ENCODE measurements at places on chromosomes 4 and X. TPM values are rescaled to one million over a fixed set of nuclear protein-coding genes. Genes with fewer than 3 reads are reported as not detected.

FRMPD4 gene
- total RNA-seq: 0.18 TPM

IL3RA gene
- total RNA-seq: not detected

FAM47C gene
- total RNA-seq: not detected

GRCh38 chrX:40646489-40647306 lies 663 bp downstream of the CXorf38 start:
- no peak for DNase-seq

- DNase-seq: no peak
Observed at GRCh38 chr4:28799696-28800095, 1920.5 kb upstream of the PCDH7 start.

DNA sequence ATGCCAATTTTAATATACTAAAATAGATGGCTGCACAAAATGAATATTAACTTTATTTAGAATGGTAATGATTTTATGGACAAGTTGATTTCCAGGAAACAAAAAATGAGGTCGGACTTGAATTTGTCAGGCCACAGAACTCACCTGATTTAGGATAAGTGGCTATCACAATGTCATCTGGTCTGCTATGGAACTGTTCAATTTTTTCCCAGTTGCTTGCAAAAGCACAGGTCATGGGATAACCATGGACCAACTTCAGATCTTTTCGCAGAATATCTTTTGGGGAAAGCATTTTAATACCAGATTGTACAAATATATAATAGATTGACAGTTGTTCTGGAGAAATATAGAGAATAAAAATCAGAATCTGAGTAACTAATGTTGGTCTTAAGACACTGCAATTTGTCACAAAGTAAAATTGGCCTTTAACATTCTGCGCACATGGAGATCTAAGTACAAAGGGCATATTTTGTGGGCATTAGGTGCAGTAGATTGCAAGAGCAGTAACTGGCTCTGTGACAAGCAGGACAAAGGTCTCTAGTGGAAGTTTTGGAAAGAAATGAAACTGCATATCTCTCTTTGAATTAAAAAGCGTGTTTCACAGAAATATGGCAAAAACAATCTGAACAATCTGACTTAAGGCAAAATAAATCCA lies 5.4 kb downstream of the SULT1B1 start:
- no peak for DNase-seq

DNA sequence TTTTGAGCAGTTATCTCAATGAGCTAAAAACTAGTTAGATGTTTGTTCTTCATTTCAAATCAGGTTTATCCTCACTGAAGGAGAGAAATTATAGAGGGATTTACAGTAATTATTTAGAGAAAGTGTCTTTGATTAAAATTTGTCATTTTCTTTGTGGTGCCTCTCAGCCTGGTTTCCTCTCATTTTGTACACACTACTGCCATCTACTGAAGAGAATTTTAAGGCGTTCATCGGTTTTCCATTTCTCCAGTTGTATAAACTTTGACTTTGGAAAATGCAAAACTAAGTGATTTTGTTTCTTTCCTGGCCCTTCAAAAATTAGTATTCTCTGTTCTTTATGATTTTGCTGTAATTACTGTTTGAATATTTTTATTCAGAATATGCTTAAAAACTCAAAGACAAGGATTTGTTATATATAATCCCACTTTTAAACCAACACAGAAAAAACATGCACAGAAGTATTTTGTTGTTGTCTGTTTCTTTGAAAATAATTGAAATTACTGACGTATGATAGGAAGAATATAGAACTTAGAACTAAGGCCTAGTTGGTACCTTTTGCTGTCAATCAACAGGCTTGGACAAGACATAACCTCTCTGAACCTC lies 34.4 kb upstream of the ANXA3 start:
- DNase-seq: no peak

CXorf49B gene
- total RNA-seq: not detected

- DNase-seq: peak; percentile 58
Observed at GRCh38 chr4:87973283-87974169, 2.0 kb upstream of the SPP1 start.

DNA sequence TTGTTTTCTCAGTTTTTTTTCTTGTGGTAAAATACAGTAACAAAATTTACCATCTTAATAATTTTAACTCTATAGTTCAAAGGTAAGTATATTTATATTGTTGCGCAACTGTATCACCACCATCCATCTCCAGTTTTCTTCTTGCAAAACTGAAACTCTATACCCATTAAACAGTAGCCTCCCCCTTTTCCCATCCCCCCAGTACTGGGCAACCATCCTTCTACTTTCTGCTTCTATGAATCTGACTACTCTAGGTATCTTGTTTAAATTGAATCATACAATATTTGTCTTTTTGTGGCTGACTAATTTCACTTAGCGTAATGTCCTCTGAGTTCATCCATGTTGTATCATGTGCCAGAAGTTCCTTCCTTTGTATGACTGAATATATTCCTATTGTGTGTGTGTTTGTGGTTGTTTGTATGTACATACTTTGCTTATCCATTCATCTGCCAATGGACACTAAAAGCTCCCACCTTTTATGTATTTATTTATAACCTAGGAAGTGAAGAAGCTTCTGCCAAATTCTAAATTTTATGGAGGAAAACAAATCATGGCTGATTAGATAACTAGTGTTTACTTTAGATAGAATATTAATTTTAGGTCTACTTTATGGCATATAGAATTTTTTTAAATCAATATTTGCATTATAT lies 10.0 kb downstream of the ABHD18 start:
- DNase-seq: no peak

DNA sequence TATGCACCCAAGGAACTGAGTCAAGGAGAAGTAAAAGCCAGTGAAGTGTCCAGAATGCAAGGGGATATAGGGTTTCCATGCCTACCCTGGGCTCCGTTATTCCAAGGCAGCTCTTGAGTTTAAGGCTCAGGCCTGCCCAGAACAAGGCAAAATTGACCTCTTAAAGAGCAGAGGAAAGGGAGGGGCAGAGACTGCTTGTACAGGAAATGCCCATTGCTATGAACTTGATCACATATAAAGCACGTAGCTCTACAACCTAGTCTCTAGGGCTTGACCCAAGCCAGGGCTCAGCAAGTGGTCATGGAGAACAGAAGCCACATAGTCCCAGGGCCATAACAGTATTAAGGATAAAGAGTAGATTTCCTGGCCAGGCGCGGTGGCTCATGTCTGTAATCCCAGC lies 58.2 kb upstream of the MSN start:
- DNase-seq: no peak

KLHL5 gene
- 16.8 TPM for total RNA-seq

PHKA1 gene
- total RNA-seq: 6.6 TPM

GRCh38 chr4:87589531-87589930 lies 18.8 kb upstream of the DSPP start:
- DNase-seq: no peak

DNA sequence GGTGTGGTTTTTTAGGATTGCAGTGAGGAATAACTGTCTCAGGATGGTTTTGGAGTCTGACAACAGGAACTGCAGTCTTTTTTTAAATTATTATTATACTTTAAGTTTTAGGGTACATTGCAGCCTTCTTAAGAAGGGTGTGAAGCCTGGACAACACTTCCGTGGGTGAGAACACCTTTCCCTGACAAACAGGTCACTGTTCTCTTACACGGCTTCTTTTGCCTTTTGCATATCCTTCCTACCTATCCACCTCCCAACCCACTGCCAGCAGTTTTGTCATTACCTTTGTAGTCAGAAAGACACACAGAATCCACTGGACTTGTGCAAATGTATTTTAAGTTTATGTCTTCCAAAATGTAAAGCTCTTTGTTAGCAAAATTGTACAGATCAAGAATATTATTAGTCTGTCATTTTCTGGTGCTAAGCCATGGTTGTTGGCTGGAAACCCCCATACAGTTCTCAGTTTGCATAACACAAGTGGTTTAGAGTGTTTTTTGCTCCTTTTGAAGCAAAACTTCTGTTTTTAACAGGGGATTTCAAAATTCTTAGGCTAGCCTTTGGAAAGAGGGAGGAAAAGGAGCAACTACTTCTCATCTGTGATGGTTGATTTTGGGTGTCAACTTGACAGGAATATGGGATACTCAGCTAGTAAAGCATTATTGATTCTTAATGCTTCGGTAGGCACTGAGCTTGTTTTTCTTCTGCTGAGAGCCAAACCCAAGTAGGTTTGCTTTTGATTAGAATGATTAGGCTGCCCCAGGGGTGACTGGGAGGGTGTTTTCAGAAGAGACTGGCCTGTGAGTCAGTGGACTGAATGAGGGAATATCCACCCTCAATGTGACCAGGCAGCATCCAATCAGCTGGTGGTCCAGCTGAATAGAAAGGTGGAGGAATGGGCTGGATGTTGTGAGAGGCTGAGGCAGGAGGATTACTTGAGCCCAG lies 29.4 kb upstream of the KLHL2 start:
- no peak for DNase-seq

GRCh38 chrX:31021537-31021936 lies 50.3 kb downstream of the FTHL17 start:
- no peak for DNase-seq

GRCh38 chr4:8286719-8287342 lies 17.3 kb downstream of the HTRA3 start:
- no peak for DNase-seq

PRKG2 gene
- total RNA-seq: 1.9 TPM

DNA sequence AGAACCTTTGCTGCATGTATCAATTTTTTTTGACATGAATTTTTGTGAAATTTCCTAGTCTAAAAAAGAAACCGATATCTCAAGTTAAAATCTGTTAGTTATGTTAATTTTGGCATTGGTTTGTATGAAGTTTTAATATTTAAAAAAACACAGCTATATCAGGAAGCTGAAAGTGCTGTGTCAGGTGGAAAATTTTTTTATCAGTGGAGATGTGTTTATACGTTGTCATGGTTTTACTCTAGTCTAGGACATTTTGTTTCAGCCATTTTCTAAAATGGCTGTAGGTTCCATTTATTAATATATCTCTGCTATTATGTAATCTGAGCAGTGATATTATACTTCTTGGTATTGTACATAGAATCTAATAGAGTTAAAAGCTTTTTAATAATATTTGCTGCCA lies 34.2 kb downstream of the OCRL start:
- DNase-seq: no peak

UNC5C gene
- total RNA-seq: not detected

KLB gene
- 0.07 TPM for total RNA-seq

DSPP gene
- total RNA-seq: not detected

DNA sequence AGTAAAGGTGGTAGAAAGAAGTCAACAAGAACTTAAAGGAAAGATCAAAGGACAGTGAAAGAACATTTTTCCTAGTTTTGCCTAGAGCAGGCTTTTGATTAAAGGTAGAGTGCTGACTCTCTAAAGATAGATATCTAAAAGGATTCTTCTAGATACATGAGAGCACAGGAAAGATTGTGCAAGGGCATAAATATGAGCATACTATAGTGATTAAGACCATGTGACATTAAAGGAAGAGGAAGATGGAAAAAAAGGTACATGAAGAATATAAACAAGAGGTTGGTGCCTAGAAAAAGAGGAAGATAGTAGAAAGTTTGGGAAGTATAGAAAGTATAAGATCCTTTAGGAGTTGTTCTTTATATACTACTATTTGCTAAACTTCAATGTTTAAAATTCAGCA lies 26.1 kb upstream of the TET2 start:
- no peak for DNase-seq

PPAT gene
- total RNA-seq: 77.1 TPM
